ENCODE measurements at places on chromosomes 11 and 22.

DNA sequence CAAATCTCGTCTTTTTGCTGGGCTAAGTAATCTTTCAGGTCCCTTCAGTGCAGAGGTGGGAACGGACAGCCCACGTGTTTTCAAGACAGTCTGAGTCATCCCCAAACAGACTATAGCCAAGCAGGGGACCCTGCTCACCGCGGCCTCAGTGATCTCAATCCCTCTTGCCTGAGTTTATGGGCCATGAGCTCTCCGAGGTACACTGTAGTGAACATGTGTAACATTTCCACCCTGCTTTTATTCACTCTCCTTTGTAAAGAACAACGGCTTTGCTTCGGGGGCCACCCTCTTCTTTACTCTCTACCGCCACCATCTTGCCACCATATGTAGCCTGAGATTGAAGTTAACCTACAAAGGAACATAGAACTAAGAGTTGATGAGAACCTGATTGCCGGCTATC, 11.5 kb upstream of the KCTD14 start:
- DNase-seq = no peak

GRCh38 chr22:43100225-43100624, 10.3 kb upstream of the BIK start:
- no peak for DNase-seq

- DNase-seq = no peak
Measured at GRCh38 chr11:69374946-69375310, 81.0 kb downstream of the MYEOV start.

DNA sequence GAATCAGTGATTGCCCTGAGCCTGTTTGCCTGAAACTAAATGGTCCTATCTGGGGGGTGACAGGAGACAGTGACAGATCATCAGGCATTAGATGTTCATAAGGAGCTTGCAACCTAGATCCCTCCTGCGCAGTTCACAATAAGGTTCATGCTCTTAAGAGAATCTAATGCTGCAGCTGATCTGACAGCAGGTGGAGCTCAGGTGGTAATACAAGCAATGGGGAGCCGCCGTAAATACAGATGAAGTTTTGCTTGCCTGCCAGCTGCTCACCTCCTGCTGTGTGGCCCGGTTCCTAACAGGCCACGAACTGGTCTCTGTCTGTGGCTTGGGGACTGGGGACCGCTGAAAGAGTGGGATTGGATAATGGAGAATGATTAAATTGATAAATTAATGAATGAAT, 14.0 kb downstream of the NOX4 start:
- no peak for DNase-seq

GRCh38 chr11:991034-991433, 45.5 kb downstream of the MUC6 start:
- no peak for DNase-seq

GRCh38 chr11:118690553-118691304, 11.3 kb upstream of the TREH start:
- DNase-seq = no peak

- DNase-seq = no peak
Measured at GRCh38 chr11:19196432-19196831, 5.4 kb downstream of the CSRP3 start.

DNA sequence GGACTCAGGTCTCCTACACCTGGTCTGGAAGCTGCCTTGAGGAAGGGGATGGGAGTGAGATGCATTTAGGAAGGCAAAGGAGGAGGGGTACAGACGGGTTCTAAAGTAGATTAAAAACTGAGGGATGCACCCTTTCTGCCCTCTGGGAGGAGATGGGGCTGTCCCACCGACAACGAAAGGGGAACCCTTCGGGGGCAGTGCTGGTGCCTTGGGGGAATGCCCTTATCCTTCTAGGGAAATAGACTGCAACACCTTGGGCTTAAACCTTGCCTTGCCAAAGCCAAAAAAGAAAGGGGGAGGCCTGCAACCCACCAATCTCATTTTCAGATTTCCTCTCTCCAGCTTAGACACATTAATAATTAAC, 89.8 kb downstream of the PLEKHA7 start:
- no peak for DNase-seq

DNA sequence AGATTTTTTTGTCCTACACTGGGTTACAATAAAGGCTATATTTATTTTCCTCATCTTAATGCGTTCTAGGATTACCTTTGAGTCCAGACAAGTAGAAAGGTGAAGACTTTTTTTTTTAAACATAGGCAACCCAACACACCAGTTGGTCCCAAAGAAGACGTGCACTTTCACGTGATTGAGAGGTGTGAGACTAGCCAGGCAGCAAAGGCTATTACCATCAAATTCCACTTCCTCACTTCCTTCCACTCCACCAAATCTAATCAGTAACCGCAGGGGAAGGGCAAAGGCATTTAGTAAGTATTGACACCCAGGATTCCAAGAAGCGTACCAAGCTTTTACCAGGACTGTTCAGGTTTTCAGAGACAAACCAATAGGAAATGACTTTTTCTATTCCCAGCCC, 109.3 kb downstream of the APIP start:
- no peak for DNase-seq

DNA sequence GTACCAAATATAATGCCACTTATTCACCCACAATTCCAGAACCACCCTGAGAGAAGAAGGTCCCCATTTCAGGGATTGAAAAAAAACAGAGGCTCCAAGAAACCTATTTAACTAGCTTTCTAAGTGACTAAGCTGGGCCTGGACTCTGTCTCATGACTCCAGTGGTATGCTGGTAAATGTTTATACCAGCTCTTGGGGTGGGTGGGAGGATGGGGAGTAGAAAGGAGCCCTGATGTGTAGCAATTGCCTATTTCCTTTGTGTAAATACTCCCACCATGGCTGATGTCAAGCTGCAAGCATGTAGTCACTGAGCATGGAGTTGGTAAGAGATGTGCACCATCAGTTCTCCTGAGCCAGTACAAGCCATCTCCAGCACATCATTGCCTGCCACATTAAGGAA, 2.8 kb downstream of the PRG3 start:
- no peak for DNase-seq

- DNase-seq = no peak
Measured at GRCh38 chr11:134270250-134270714, 5.9 kb upstream of the GLB1L3 start.

DNA sequence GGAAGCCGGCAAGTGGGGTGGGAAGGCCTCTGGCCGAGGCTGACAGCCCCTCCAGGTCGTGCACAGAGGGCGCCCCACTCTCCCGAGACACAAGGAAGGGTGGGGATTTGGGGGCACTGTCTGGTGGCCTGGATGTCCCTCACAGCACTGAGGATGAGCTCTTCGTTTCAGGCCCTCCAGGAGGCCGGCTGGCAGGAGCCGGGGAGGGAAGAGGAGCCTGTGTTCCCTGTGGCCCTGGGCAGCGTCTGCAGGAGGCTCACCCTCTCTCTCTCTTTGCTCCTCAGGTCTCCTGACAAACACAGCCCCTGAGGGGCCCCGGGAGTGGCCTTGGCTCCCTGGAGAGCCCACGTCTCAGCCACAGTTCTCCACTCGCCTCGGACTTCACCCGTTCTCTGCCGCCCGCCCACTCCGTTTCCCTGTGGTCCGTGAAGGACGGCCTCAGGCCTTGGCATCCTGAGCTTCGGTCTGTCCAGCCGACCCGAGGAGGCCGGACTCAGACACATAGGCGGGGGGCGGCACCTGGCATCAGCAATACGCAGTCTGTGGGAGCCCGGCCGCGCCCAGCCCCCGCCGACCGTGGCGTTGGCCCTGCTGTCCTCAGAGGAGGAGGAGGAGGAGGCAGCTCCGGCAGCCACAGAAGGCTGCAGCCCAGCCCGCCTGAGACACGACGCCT, 1078.0 kb downstream of the BRD1 start:
- no peak for DNase-seq

DNA sequence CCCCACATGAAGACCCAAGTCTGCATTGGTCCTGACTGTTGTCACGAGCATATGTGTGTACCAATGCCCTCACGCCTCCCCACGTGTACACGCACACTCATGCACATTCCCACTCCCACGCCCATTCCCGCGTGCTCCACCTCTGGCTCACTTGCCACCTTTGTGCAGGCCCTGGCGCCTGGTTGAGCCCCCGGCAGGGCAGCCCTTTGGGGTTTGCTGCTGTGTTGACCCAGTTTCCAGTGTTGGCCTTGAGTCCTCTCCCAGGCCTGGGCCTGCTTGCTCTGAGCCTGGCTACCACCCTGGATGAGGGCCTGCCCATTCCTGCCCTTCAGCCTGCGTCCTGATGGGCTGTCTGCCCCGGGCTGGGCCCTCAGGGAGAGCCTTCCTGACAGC, 18.2 kb downstream of the PVALB start:
- DNase-seq = no peak

DNA sequence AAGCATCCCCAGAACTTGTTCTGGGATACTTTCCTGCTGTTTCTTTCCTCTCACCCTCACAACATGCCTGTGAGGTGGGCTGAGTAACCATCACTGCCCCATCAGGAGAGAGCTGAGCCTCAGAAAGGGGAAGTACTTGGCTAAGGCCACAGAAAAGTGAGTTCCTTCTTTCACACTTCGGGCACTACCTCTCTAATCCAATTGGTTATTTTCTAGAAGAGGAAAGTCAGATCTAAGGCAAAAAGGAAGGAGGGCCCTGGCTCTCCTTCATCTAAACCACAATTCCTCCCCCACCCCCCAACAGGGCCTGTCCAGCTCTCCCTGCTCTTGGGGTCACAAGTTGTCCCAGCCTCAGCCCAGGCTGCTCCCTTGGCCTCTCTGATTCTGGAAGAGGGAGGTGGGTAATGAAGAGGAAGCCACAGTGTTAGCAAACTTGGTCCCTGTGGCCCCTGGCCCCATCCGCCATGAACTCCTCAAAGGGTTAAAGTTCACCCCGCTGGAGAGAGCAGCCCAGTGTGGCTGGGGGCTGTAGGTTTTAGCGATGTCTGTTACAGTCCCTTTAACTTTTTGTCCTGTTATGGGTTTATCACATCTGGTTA, 34.0 kb downstream of the SLC22A12 start:
- no peak for DNase-seq

- DNase-seq = no peak
Measured at GRCh38 chr11:1199751-1200610, 22.9 kb upstream of the MUC5B start.

- no peak for DNase-seq
Measured at GRCh38 chr11:35779409-35779808, 116.8 kb downstream of the TRIM44 start.

DNA sequence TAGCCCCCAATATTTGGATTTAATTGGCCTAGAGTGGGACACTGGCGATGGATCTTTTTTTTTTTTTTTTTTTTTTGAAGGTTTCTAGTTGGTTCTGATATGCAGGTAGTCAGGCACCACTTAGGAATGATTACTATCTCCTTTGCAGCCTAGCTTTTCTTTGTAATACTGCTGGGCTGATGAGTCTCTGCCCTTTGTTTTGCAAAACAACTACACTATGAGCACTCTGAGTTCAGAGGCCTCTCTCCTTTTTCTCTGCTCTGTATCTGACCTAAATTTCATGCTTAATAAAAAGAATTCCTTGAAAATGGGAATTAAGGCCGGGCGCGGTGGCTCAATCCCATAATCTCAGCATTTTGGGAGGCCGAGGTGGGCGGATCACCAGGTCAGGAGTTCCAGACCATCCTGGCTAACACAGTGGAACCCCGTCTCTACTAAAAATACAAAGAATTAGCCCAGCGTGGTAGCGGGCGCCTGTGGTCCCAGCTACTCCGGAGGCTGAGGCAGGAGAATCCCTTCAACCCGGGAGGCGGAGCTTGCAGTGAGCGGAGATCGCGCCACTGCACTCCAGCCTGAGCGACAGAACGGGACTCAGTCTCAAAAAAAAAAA, 1312.3 kb downstream of the FAM181B start:
- no peak for DNase-seq

DNA sequence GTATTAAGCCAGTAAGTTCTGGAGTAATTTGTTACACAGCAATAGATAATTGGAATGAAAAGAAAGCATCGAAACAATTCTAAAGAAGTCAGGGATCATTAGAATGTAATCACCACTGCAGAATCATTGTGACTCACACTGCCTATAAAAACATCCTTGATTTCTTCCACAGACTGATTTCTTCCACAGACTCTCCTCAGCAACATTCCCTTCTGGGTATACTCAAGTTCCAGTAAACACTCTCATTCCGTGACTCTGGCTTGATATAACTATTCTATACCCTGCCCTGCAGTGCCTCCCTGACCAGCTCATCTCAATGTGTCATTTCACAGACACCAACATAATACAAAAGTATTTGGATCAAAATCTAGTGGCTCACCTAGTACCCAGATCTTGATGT, 120.5 kb downstream of the BBOX1 start:
- DNase-seq = no peak

- no peak for DNase-seq
Measured at GRCh38 chr11:134485316-134485715, 73.3 kb upstream of the B3GAT1 start.

DNA sequence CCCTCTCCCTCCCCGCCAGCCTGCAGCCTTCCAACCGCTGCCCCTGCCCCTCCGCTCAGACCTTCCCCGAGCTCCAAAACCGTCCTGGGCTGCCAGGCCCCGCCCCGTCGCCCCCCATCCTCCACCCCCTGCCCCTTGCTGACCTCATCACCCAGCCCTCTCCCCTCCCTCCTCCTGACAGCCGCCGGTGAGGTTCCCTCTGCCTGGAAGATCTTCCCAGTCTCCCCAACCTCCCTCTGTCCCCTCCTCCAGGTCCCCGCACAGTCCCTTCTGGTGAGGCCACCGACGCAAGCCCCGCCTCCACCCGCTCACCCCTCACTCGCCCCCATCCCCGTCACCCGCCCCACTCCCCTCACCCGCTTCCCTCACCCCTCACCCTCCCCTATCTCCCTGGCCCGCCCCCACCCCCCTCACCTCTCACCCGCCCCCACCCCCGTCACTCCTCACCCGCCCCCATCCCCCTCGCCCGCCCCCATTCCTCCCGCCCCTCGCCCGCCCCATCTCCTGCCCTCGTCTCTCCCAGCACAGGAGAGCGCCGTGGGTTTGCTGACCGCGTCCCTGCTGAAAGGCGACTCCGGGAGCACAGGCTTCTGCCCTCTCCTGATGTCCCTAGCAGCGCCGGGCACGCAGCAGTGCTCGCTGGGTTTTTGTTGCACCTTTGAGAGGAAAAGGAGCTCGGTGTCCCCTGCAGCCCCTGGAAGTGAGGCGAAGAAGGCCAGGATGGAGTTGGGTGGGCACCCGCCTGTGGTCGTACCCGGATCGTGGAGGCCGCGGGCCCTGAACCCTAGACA, 16.4 kb upstream of the UPK3A start:
- DNase-seq = no peak

DNA sequence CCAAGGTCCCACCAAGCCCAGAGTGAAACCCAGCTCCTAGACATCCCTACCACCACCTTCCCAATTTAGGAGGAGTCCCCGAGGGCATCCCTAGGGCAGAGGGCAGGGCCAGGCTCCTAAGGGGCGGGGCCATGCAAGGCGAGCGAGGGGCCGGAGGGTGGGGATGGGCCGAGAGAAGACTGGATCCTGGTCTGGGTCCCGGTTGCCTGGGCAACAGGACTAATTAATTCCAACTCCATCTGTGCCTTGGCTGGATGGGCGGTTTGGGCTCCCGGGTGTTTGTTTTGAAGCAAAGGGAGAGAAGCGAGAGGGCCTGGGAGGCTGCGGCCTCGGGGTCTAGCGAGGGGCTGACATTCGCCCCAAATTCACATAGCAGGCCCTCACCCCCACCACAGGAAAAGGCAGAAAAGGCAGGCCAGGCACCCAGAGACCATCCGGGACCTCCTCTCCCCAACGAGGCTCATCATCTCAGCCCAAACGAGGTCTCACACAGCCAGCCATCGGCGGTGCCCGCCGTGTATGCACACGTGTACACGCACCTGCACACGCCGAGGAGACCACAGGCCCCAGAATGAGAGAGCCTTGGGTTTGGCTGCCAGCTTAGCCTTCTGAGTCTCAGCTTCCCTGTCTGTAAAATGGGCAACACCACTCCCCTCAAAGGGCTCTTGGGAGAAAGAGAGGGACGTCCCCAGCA, 23.9 kb downstream of the ELFN2 start:
- DNase-seq = no peak

GRCh38 chr22:39556970-39557841, 13.3 kb upstream of the CACNA1I start:
- peak; percentile 71 for DNase-seq
